ENCODE measurements at places on chromosomes 5 and 9.

DNA sequence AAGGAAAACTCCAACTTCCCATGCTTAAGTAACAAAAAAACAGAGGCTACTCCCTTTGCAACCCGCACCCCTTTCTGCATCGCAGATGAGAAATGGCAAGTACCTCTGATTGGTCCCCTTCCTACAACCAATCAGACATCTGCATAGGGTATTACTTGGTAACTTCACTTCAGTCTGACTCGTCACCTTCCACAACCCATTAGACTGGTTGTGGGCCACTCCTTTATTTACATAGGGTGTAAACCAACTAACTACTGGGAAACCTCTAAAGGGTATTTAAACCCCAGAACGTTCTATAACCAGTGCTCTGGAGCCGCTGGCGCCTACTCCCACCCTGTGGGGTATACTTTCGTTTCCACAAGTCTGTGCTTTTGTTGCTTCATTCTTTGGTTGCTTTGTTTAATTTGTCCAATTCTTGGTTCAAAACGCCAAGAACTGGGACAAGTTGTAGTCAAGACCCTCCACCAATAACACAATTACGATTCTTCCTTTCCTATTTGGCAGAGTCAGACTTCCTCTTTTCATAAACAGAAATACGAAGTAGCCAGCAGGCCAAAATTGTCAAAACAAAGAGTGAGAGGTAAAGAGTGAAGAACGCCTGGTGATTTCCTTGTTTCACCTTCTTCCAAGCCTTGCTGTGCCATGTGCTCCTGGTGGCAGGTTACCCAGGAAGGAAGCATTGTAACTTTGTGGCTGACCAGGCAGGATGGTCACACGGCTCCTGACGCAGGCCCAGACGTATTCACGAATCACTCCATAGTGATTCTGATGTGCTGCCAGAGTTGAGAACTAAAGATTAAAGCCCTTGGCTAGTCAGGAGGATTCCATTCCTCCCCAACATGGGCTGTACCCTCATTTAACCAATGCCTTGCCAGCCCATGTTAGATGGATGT lies 477.4 kb downstream of the ARHGEF28 start:
- no peak for DNase-seq

GRCh38 chr5:175092691-175093090 lies 351.3 kb downstream of the DRD1 start:
- DNase-seq, result no peak

DNA sequence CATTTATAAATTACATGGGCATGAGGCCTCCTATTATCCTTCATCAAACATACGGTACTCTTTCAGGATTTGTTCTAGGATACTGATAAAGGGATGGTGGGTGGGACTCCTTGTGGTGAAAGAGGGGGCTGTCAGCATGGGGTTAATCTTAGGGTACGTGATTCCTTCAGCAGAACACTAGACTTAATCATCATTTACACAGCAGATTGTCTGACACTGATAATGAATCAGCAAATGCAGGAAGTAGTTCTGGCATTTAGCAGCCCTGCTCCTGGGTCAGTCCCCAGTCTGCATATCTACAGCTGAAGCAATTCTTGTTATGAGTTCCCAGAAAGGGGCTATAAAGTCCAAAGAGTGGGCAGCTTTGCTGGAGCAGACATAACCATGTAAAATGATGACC lies 384.6 kb downstream of the SPOCK1 start:
- no peak for DNase-seq

- no peak for DNase-seq
Observed at GRCh38 chr9:137784641-137785513, 92.7 kb upstream of the CACNA1B start.

DNA sequence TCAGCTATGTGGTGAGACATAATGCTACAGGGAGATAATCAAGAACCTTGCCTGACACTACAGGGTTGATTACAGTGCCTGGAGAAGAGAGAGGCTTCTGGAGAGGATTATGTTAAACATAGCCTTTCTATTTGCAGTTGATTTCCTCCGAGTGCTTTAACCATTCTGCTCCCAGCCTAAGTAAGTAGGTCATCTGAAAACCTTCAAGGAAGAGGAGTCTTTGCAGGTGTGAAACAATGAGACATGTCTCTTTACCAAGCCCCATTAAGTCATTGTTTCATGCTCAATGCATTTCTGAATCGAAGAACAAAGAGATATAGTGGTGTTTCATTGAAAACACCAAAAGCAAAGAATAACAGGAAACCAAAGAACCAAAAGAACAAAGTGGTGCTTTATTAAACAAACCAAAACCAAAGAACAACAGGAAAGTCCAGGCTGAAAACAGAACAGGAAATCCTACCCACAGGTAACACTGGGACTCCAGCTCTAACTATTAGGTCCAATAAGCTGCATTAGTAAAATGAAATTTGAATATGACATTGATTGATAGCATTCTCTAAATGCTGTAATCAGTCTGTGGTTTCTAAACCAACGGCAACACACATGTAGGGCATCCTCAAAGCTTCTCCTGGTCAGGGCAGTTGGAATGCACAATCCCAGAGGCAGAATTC lies 113.3 kb upstream of the SPATA31D4 start:
- DNase-seq, result no peak

All from stimulated activated CD4-positive, alpha-beta T cell treated with anti-CD3 and anti-CD28 coated beads, Interleukin-12 subunit alpha, Interleukin-12 subunit beta, amount 100 ng/mL, for 4 hours (primary cell).